Myometrial cell (primary cell): ENCODE measurements at places on chromosomes 5 and 9. TPM values are rescaled to one million over a fixed set of nuclear protein-coding genes. Genes with fewer than 3 reads are reported as not detected.

PTPRD gene
- total RNA-seq = 1.9 and 3.5 TPM in 2 replicates

HTR4 gene
- not detected in 2 replicates for total RNA-seq

SPATA6L gene
- total RNA-seq = 0.86 TPM in 1 of 2 replicates, not detected in the other

HAPLN1 gene
- total RNA-seq = 0.18 TPM in 1 of 2 replicates, not detected in the other

TBC1D13 gene
- 13.5 and 13.6 TPM in 2 replicates for total RNA-seq

PCDHGC5 gene
- total RNA-seq = 0.71 and 1.2 TPM in 2 replicates

C5orf52 gene
- not detected in 2 replicates for total RNA-seq

PTGER4 gene
- total RNA-seq = 21.0 and 25.5 TPM in 2 replicates

CBY3 gene
- total RNA-seq = not detected in 2 replicates

BTNL9 gene
- not detected in 2 replicates for total RNA-seq

ASTN2 gene
- total RNA-seq = 4.6 and 4.9 TPM in 2 replicates

IFNK gene
- not detected in 2 replicates for total RNA-seq

RANBP3L gene
- total RNA-seq = not detected in 2 replicates

PCDHGA5 gene
- 0.29 and 0.89 TPM in 2 replicates for total RNA-seq

SHISAL2B gene
- not detected in 2 replicates for total RNA-seq

FANCC gene
- total RNA-seq = 2.6 and 3.9 TPM in 2 replicates

ENTPD8 gene
- total RNA-seq = 0.86 TPM in 1 of 2 replicates, not detected in the other
